ENCODE measurements at places on chromosomes 1 and 21.
A peak's percentile ranks its signal among the peaks of the same experiment; 100 is the strongest.

DNA sequence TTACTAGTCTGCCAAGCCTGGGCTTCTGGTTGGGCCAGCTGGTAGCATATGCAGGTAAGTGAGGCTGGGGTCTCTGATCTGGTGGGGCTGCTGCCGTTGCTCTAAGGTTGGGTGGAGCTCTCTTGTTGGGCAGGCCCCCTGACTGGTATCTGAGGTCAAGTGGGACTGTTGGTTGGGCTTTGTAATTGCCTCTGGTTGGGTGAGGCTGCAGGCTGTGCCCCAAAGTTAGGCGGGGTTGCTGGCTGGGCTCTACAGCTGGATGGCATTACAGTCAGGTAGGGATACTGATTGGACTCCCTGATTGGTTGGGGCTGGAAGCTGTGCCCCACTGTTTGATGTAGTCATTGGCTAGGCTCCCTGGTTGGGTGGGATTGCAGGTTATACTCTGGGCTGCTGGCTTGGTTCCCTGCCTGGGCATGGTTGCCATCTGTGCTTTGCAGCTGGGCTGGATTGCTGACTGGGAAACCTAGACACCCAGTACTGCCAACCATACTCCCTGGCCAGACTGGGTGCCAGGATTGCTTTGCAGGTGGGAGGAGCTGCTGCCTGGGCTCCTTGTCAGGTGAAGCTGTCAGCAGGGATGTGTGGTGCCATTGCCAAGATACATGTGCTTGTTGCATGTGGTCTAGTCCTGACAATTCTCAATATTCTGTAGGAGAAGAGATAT is 130.5 kb downstream of the RABGAP1L start:
- no peak for DNase-seq

GRCh38 chr1:116476321-116476720 is 94.5 kb downstream of the CD58 start:
- DNase-seq: no peak

DNA sequence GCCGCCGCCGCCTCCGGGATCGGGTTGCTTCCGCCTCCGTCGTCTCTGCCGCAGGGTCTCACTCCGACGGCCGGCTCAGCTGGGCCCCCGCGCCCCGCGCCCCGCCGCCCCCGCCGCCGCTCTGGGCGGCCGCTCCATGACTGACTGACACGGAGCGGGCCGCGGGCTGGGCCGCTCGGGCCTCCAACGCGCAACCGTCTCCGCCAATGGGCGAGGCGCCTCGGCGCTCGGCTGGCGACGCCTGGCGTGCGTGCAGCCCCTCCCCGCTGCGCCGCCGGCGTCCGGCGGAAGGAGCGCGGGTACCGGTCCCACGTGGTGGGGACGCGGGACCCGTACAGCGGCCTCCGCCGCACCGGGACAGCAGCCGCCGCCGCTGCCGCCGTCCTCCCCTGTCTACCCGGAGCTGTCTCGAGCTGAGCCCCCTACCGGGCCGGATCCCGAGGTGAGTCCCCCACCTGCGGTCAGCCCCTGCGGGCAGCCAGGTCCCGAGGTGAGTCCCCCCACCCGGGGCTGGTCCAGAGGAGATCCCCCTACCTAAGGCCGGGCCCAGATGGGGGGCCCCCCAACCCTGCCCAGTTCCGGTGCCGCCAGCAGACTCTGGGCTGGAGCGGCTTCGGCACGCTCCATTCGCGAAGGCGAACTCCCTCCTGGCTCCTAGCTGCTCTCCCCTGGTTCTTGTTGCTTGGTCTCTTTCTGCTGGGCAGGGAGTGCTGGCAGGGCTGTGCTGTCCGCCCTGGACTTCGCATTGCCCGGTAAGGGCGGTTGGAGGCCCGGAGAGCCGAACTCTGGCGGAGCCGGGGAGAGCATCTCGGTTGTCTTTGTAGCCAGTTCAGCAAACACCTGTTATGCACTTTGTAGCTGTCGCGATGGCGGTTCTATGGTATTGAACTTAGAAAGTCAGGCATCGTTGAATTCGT is at the start of the genes TAF5L and URB2:
Gene TAF5L, minus strand, starts transcription at position 208 of the 917 bp plus-strand sequence. CDS start 11,640 bp downstream, outside the sequence.
Gene URB2, plus strand, starts transcription at position 333 of the 917 bp plus-strand sequence. CDS start 1,387 bp downstream, outside the sequence.
- DNase-seq: peak; percentile 76

GRCh38 chr1:11550664-11551283 is 71.8 kb downstream of the DISP3 start:
- DNase-seq: no peak

GRCh38 chr1:27356619-27357280 is 10.0 kb downstream of the MAP3K6 start:
- DNase-seq: no peak

DNA sequence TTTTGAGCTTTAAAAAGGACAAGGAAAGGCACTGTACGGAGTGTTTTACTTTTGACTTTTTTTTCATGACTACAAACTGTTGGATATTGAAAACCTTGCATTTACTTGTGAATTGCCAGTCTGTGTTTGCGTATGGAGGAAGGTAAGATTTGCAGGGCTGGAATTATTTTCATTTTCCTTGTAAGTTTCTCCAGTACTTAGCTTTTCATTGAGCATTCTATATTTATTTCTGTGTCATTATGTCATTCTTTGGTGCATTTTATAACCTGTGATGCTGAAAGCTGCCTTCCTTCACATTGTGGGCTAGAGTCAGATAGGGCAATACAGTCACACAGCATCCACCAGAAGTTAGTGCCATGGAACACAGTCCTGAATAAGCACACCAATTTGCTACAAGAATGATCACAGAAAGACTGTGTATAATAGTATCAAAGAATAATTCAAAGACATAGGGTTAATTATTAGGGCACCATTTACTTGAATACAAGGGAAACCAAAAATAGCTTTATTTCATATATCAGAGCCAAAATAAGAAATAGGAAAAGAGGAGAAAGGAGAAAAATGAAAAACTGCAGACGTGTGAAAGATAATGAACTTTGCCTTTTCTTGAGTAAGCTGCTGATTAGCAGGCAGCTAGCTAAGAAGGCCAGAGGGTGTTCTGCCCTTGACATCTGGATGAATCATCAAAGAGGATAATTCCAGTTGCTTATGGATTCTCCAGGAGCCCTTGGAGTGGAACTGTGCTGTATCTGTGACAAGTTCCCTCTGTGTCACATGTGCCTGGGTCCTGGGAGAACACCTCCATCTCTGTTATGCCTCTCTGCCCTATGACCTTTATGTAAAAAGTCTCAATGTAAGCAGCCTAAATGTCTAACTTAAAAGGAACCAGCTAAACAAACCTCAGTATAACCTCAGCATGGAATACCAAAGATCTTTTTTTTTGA is 8.0 kb upstream of the FAM20B start:
- DNase-seq: no peak

DNA sequence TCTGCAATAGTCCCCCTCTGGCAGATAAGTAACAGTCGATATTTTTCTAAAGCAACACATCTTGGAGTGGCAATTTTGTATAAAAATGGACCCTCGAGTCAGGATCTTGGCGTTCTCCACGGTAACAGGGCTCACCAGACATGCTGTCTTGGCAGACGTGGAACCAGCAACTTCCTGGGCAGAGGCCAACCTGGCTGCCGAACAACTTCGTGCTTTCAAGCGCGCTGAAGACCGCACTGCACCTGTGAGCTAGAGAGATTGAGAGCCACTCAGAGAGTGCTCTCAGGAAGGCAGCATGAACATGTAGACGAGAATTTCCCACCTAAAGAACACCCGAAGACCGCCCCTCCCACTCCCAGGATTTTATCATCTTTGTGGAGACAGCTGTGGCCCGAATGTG is 7.3 kb downstream of the C1orf174 start:
- DNase-seq: no peak

GRCh38 chr1:215243345-215244054 is 161.0 kb downstream of the KCNK2 start:
- no peak for DNase-seq

DNA sequence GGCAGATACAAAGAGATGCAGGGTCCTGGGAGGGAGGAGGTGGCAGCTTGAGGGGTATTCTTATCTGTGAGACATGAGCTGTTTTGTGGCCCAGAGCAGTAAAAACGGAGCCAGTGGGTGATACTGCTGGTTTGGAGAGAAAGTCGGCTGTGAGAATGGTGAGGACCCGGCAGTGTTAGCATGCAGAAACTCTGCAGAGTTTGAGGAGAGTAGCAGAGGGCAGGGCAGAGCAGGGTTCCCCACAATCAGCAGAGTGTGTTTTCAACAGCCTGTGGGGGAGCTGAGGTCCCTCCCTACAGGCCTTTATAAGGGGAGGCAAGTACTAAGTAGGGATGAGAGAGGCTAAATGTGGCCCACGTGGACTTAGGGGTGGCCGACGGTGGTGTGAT is 423 bp downstream of the SLAMF8 start:
- no peak for DNase-seq

All from memory B cell (primary cell).